ENCODE measurements at places on chromosomes 7 and 10.
A peak's percentile ranks its signal among the peaks of the same experiment; 100 is the strongest.

DNA sequence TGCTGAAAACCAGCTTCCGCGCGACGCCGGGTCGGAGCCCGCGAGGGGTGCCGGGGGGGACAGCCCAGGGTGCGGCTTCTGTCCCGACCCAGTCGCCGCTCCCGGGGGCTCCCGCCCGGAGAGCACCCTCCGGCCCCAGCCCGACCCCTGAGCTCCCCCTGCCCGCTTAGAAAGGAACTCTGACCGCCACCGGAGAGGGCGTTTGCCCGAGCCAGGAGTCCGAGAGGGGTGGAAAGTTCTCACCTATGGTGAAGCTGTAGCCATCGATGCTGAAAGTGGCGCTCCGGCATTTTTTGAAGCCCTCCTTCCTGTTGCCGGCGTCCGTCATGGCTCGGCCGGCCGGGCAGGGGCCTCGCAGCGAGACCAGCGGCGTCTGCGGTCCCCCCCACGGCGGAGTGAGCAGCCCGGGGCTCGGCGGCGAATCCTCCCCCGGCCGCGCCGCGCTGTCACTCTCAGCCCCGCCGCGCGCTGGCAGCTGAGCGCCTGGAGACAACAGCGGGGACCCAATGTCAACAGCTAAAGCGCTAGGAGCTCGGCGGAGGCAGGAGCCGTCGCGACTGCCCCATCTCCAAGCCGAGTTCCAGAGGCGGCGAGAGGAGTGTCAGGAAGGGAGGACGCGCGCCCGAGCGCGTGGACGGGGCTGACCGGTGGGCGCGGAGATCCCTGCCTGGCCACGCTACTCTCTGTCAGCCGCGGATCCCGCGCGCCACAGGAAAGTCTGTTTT lies 191.6 kb downstream of the LSM5 start:
- no peak for DNase-seq

DNA sequence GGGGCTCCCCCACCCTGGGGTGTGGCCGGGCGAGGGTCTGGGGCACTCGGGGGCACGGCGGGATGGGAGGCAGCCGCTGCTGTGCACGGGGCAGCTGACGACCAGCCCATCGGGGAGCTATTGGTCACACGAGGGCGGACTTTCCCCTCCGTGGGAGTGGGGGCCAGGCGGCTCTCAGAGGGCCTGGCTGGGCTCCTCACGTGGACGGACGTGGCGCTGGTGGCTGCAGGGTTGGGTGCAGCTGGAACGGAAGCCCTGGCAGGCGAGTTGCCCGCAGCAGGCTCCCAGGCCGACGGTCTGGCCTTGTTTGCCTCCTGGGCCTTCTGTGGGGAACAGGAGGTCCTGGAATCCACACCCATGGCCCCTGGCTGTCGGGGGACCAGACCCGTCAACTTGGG lies 14.3 kb downstream of the MICALL2 start:
- DNase-seq, result no peak

- DNase-seq, result no peak
Measured at GRCh38 chr7:44713680-44714335, 34.8 kb upstream of the ZMIZ2 start.

DNA sequence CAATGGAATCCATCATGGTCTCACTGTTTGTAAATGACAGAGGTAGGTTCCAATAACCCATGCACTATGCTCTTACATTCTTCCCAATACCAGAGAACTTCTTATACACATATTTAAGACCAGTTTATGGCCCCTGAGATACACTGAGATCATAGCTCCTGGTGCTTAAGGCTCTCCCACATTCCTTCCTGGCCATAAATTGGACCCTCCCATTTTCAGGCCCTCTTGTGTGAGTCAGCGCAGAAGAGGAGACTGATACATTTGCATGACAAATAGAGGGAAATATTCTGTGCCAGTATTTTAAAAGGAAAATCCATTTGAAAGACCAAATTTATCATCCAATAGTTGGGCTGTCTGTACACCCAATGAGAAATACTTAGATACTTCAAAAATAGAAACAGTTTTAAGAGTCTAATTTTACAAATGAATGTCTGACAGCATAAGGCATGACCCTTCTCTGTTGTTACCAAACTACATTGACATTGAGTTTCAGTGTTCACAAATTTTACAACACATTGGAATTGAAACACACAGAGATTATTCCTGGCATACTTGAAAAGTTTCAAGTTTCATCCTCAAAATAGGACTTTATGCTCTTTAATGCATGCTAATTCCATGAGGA lies 35.3 kb downstream of the SLC16A9 start:
- DNase-seq, result no peak

GRCh38 chr7:136869991-136870865 lies 1.8 kb downstream of the CHRM2 start:
- DNase-seq, result peak; percentile 24

GRCh38 chr7:155804897-155805825 lies 7.1 kb downstream of the SHH start:
- DNase-seq, result peak; percentile 86

GRCh38 chr10:33900596-33900995 lies 566.1 kb upstream of the NRP1 start:
- DNase-seq, result no peak
